Psoas muscle (tissue), 8 donors: ENCODE measurements at places on chromosomes 1 and 21. TPM values are rescaled to one million over a fixed set of nuclear protein-coding genes. Genes with fewer than 3 reads are reported as not detected.

- peaks cover 37% of the 10 kb centered on the region for H3K4me1 ChIP-seq
- H3K27ac ChIP-seq = peak overlapping the region; percentile 96
- peak; percentile 38 for DNase-seq
- peaks cover 6% of the 10 kb centered on the region for H3K36me3 ChIP-seq
- peak overlapping the region; percentile 83 for H3K4me3 ChIP-seq
Observed at GRCh38 chr1:219174460-219175211, 958 bp downstream of the LYPLAL1 start.

The ROR1 gene
- total RNA-seq = 1.2 TPM

DNA sequence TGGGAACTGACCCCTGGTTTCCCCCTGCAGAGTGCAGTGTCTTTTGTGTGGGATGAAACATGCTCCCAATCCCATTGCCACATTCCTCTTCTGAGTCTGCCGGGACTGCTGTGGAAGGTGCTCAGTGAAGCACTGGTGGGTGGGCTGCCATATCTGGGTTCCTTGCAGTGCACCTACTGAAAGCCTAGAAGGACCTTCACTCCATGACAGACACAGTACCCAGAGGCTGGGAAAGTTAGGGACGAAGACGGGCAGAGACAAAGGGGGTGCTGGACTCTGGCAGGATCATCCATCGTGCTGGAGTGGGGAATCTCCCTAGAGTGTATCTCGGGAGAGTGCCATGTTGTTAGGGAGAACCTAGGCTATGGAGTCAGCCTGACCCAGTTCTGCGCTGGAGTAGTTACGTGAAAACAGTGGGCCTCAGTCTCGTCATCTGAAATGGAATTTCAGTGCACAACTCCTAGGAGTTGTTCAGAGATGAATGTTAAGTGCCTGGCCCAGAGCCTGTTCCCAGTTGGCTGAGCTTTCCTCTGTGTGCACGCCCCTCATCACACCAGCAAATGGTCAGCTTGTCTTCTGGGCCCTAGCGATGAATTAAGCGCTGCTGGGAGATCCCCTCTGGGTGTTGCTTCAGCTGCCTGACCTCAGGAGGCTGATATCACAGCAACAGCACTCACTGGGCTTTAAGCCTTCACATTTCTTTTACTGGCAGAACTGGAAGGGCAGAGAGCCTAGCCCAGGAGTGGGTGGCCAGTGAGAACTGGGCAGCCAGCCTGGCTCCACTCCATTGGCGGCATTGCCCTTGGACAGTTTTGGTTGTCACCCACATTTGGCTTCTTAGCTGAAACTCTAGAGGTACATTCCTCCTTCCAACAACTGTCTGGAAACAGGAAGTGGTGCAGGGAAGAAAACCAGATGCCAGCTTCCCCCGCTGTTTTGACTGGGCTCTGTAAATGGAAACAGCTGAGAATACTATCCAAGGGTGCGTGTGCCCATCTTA lies 479.8 kb upstream of the VAMP3 start:
- H3K36me3 ChIP-seq = no peaks in the 10 kb centered on the region
- H3K27me3 ChIP-seq = no peaks in the 10 kb centered on the region
- H3K4me1 ChIP-seq = peaks cover 21% of the 10 kb centered on the region
- no peak overlapping the region for H3K4me3 ChIP-seq

The TCHH gene
- 0.04 TPM for total RNA-seq
